Germinal center (tissue), 1 donor: ENCODE measurements at places on chromosomes 16 and 17.
A peak's percentile ranks its signal among the peaks of the same experiment; 100 is the strongest.

DNA sequence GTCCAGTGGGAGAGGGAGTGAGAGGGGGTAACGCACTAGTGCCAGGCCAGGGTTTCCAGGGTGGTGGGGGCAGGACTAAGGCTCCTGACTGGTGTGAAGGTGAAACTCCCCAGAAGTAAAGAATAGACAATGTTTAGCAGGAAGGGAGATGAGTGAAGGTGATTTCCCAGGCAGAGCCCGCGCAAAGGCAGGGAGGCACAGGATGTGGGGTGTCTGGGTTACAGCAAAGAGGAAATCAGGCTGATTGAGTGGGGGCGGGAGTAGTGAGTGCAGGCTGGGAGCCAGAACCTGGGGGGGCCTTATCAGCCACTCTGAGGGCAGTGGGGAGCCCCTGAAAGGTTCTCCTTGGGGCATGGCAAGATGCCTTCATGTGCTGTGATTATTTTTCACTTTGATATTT is 167.5 kb downstream of the UTP18 start:
- DNase-seq: no peak

- no peak for DNase-seq
Measured at GRCh38 chr16:46573008-46573833, 48.0 kb downstream of the SHCBP1 start.

- peak; percentile 3 for DNase-seq
Measured at GRCh38 chr17:74521701-74522201, 9.5 kb downstream of the CD300LB start.

- DNase-seq: no peak
Measured at GRCh38 chr17:62876063-62876462, 67.9 kb upstream of the MARCHF10 start.

GRCh38 chr17:76074390-76075363 is at the start of gene GALR2:
TSS of gene GALR2 (plus strand) at chr17:76074781. CDS start at chr17:76074884, 103 bp downstream.
- no peak for DNase-seq

DNA sequence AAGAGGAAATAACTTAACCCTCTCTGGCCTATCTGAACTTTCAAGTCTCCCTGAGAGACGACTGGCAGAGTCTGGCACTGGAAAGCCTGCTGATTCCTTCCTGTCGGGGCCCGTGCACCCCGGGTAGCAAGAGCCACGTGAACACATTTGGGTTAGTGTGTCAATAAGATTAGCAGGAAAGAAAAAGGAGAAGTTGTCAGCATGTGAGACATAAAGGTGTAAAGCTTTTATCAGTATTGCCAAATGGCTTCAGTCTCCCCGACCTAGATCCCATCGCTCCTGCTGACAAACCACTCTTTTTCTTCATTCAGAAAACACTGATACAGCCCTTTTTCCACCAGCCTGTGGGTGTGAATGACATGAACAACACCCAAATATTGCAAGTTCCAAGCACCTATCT is 74.4 kb downstream of the CCT6B start:
- no peak for DNase-seq
